ACHN (cell line): ENCODE measurements at places on chromosomes 7 and 10.

- DNase-seq = no peak
Measured at GRCh38 chr7:158777793-158778192, 51.5 kb downstream of the ESYT2 start.

DNA sequence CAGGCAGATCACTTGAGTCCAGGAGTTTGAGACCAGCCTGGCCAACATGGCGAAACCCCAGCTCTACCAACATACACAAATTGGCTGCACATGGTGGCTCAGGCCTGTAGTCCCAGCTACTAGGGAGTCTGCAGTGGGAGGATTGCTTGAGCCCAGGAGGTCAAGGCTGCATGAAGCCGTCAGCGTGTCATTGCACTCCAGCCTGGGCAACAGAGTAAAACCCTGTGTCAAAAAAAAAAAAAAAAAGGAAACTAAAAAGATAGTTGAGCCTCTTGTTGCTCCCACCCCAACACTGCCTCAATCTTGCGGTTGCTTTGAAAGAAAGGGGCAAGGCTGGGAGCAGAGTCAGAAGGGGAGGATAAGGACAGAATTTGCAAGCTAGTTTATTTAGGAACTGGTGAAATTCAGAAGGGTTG is 69.9 kb downstream of the SYPL1 start:
- DNase-seq = no peak

- DNase-seq = no peak
Measured at GRCh38 chr7:150847536-150847935, 4.8 kb upstream of the AOC1 start.

GRCh38 chr7:2470204-2471021 is 5.8 kb downstream of the GRIFIN start:
- DNase-seq = no peak

- DNase-seq = no peak
Measured at GRCh38 chr10:118139321-118139720, 92.6 kb upstream of the RAB11FIP2 start.

- peak; percentile 77 for DNase-seq
Measured at GRCh38 chr10:76618641-76619040, 1019.0 kb downstream of the KCNMA1 start.

DNA sequence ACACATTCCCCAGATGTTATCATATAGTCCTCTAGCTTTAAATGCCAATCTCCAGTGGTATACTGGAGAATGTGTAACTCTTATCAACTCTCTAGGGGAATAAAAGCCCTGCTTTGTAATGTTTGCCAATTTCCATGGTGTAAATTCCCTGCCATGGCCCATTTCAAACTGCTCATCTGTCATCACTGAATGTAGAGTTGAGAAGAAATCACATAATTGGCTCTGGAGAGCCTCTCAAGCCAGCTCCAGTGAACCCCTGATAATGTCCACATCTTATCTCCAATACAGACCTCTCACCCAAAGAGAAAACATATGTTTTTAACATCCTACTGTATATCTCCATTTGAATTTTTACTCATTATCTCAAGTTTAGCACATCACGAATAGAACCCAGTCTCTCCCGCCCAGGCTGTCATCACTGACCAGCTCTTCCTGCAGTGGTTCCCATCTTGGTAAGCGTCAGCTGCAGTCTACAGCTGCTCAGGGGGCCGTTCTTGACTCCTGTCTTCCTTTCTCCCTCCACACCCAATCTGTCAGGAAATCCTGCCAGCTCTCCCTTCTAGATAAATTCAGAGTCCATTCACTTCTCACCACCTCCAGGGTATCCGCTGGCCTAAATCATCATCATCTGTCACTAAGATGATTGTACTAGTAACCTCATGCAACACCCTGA is 332.4 kb downstream of the FRMD4A start:
- no peak for DNase-seq

GRCh38 chr10:49609006-49609282 is 1.2 kb upstream of the SLC18A3 start:
- no peak for DNase-seq

DNA sequence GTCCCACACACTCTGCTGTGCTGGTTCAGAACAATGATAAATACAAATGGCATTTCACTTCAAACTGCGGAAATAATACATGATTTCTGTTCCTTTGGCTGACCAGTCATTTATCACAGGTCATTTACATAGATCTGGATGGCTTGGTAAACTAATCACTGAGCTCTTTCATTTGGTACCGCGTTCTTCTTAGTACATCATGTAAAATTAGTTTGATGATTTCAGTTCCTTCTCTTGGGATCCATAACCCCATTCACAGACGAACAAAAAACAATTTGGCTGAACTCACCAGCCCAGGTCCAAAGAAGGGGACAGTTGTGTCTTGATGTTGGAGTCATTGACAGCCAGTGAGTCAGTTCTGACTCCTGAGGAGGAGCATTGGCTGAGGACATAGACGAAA is 689.8 kb downstream of the INHBA start:
- DNase-seq = no peak

- DNase-seq = peak; percentile 49
Measured at GRCh38 chr10:633279-634245, 55.9 kb downstream of the DIP2C start.

DNA sequence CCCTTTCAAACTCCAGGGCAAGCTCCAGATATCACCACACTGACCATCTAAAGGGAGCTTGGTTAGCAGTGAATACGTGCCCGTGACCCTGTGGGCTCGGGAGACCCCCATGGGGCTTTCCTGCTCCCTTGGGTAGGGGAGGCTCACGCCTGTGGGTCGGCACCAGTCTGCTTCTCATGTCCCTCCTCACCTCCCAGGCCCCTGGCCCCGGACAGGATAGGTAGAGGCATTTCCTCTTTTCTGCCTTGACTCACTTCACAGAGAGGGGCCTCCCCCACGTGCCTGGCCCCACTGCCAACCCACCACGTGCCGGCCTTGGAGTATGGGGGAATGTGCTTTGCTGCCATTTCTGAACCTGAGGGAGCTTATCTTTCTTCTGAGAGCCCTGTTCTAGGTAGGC is 131.3 kb upstream of the FAM20C start:
- no peak for DNase-seq

DNA sequence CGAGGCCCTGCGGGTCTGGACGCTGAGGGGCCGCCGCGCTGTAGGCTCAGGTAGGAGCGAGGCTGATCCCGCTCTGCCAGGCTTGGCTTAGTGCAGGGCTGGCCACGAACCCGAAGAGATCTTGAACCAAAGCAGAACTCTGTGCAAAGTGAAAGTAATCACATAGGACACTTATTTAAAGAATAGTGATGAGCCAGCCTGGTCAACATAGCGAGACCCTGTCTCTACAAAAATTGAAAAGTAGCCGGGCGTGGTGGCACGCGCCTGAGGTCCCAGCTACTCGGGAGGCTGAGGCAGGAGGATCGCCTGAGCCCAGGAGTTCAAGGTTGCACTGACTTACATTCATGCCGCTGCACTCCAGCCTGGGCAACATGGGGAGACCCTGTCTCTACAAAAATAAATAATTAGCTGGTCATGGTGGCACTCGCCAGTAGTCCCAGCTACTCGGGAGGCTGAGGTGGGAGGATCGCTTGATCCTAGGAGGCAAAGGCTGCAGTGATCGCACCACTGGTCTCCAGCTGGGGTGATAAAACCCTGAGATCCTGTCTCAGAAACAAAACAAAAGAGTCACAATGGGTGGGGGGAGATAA is 541 bp downstream of the ZSCAN25 start:
- no peak for DNase-seq

- no peak for DNase-seq
Measured at GRCh38 chr10:101777619-101778145, 1.8 kb upstream of the FGF8 start.

DNA sequence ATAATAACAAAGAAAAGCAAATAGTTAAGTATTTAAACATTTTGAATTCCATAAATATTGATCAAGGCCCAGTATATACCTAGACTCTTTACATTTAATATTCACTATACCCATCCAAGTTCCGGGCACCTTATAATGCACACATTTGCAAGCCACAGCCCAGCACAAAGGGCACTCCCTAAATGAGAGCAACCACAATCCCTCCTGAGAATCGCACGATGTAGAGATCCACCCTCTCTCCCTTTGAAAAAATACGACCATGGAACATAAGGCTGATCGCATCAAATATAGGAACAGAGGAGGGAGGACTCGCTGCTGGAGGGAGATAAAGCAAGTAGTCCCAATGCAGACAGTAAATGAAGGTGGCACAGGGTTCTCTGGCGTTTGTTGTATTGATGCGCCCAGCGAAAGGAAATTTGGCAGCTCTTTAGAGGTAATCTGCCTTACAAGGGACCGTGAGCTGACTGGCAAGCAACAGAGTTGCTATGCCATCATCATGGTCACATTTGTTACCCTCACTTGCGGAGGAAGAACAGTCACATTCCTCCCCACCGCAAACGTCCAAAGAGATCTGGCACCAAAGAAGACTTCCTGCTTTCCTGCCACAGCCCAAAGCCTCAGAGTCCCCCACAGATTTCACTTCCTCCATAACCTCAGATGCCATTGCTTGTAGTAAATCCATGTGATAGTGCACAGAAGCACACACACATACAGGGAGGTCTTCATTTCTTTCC is 16.1 kb upstream of the TAS2R40 start:
- no peak for DNase-seq

GRCh38 chr10:62185919-62186692 is 82.5 kb downstream of the RTKN2 start:
- DNase-seq = no peak

GRCh38 chr10:63583909-63584724 is 62.9 kb downstream of the REEP3 start:
- DNase-seq = no peak

DNA sequence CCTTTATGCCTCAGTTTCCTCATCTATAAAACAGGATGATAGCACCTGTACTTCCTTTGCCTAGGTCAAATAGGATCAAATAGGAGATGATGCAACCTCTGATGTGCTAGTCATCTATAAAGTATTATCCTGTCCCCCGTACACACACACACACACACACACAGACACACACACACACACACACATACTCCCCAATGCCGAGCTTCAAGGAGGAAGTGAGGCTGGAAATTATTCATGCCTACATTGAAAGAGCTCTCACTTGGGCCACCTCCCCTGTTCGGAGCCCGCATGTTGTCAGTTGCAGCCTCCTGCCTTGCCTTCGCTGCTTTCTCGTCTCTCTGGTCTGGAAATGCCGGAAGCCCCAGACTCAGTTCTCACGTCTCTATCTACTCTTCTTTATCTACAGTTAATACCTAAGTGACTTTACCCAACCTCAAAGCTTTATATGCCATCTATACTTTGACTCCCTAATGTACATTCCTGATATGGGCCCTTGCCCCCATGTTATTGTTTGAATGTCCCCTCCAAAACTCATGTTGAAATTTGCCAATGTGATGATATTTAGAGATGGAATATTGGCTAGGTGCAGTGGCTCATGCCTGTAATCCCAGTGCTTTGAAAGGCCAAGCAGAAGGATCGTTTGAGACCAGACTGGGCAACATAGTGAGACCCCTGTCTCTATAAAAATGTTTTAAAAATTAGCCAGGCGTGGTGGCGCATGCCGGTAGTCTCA is 6.9 kb upstream of the UBE2H start:
- DNase-seq = no peak

GRCh38 chr7:142657376-142657775 is 91.9 kb upstream of the PRSS1 start:
- no peak for DNase-seq

GRCh38 chr10:773562-774161 is 84.2 kb upstream of the DIP2C start:
- DNase-seq = peak; percentile 4

DNA sequence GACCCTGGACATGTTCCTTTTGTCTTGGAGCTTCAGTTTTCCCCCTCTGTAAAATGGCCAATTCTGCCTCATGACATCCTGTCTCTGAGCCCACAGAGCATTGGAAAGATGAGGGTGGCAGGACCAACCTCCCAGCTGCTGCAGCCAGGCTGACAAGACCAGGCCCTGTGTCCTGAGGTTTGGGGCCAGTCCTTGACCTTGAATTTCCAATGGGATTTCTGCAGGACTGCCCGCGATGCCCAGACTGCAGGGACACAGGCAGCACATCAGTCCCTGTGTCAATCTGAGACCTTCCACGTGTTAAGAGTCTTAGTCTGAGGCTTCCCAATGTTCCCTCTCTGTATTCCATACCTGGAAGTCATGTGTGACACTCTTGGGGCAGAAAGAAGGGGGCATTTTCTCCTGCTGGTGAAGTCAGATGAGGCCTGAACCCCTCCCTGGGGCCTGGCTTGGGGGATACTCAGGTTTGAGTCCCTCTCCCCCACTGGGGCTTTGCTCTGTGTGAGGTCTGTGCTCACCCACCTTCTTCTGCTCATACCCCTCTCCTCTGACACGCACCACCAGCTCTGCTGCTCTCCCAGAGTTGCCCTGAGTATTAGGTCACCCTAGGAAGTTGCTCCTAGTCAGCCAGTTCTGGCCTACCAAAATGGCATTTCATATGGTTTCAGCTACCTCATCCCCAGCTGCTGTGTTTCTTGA is 79.2 kb downstream of the ADCY1 start:
- DNase-seq = no peak

- DNase-seq = peak; percentile 86
Measured at GRCh38 chr10:73591935-73592699, 975 bp upstream of the USP54 start.

- DNase-seq = no peak
Measured at GRCh38 chr7:92988941-92989545, 128.7 kb downstream of the SAMD9 start.

- DNase-seq = no peak
Measured at GRCh38 chr10:130079614-130080460, 30.8 kb downstream of the C10orf143 start.

DNA sequence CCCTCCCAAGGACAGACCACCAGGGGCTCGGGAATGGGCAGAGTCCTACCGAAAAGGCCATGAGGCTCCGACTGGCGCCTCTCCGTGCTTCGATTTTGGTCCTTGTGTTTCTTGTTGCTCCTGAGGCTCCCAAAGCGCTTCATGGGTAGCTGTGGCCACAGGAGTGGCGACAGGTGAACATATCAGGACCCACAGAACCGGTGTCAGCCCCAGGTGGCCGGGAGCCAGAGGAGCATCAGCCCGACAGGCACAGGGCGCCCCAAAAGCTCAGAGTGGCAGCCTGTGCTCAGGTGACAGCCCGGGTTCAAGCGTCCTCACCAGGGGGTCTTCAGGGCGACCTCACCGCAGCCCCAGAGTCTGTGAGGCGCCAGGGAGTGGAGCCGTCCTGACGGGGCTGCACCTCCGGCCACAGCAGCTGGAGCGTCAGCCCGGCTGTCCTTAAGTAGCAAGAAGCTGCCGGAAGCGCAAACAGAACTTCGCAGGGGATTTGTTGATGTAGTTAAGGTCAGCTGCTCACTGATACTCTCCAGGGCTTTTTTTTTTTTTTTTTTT is 141.0 kb downstream of the PRKAG2 start:
- no peak for DNase-seq

DNA sequence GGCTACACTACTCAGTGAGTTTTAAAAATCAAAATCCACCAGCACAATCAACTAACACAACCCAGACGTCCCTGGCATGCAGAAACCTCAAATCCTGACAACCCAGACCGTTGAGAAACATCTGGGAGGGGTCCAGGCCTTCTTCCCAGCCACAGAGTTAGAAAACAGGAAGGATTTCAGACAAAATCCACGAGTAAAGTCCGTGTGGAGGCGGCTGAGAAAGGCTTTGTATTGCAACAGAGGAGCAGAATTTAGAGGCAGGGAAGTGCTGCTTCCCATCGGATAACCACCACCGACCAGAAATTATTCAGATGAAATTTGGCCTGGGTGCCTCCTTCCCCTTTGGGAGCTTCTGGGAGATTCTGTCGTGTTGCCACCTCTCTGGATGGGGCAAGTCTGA is 61.5 kb downstream of the TNS3 start:
- no peak for DNase-seq

- DNase-seq = no peak
Measured at GRCh38 chr10:83253011-83253671, 886.2 kb upstream of the GHITM start.

GRCh38 chr7:124557101-124557500 is 208.5 kb downstream of the GPR37 start:
- DNase-seq = no peak
